ENCODE measurements at places on chromosomes 7 and 10. TPM values are rescaled to one million over a fixed set of nuclear protein-coding genes. Genes with fewer than 3 reads are reported as not detected.
A peak's percentile ranks its signal among the peaks of the same experiment; 100 is the strongest.

DNA sequence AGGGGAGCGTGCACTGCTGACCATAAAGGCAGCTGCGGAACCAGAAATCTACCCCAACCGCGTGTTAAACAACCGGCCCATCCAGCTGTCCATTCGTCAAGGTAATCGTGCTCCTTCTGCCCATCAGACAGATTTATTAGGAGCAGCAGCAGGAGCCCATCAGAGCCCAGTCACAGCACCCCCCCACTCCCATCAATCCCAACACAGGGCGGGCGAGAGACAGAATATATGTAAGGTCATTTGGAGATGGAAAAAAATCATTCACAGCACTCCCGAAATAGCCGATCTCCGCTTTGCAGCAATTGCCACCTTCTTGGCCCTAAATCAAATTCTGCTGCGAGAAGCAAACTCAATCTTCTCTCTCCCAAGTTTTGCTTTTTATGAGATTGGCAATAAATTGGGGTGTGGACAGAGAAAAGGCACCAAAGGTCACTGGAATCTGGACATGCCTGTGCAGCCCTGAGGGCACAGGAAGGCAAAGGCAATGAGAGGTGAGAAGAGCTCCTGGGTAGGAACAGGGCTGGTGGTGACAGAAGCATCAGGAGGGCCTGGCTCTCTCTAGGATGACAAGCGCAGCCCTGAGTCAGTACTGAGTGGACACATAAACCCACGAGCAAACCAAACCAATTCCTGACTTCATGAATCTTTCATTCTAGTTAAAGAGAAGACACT is 145.0 kb upstream of the ZMIZ1 start:
- no peaks in the 10 kb centered on the region for H3K36me3 ChIP-seq
- no peak overlapping the region for H3K27ac ChIP-seq
- H3K27me3 ChIP-seq, result no peaks in the 10 kb centered on the region
- no peak overlapping the region for H3K4me3 ChIP-seq
- DNase-seq, result no peak

GRCh38 chr10:26457088-26457487 is 18.9 kb downstream of the APBB1IP start:
- H3K4me3 ChIP-seq, result no peak overlapping the region
- no peaks in the 10 kb centered on the region for H3K27me3 ChIP-seq
- no peak for DNase-seq
- no peaks in the 10 kb centered on the region for H3K36me3 ChIP-seq
- H3K4me1 ChIP-seq, result no peaks in the 10 kb centered on the region

DNA sequence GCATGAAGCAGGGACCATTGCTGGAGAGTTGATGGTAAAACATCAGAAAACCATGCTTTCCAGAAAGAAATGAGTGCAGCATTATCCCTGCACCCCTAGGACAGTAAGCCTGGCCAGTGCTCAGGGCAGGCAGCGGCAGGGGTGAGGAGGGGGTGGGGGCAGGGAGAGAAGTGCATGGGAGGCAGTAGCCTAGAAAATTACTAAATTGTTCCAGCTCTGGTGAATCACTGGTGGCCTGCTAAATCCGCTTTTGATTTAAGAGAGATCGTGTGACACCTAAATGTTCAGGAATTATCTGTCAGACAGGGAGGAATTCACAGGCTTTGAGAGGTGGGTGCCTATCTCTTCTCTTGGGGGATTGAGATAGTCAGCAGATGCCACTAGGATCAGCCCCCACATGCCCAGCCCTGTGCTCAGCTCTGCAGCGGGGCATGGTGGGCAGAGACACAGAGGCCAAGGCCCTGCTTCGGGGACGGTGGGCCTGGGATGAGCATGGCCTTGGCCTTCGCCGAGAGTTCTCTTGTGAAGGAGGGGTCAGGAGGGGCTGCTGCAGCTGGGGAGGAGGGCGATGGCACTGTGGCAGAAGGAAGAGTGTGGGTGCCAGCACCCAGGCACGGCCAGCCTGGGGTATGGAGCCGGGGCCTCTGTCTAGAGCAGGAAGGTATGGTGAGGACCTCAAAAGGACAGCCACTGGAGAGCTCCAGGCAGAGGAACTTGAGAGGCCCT is 5.0 kb upstream of the AQP1 start:
- peaks cover 63% of the 10 kb centered on the region for H3K4me1 ChIP-seq
- no peak overlapping the region for H3K4me3 ChIP-seq
- DNase-seq, result no peak
- H3K36me3 ChIP-seq, result no peaks in the 10 kb centered on the region
- H3K27ac ChIP-seq, result peak overlapping the region; percentile 98

DNA sequence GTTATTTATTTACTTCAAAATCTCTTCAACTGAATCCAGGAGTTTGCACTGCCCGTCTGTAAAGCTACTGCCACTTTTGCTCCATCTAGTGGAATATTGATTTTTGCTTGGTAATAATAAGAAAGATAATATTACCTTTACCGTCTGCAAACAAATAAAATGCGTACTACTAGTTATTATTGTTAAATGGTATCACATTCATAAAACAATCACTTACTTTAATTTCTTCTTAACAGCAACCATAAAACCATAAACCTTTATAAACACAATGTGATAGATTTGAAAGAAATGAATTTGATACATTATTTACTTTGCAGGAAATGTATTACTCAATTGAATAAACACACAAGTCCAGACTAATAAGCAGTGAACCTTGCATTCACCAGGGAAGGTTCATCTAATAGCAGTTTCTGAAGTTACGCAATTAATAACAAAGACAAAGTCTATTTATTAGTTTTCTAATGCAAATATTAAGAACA is 6.4 kb downstream of the AGMO start:
- no peak for DNase-seq
- H3K4me3 ChIP-seq, result no peak overlapping the region
- H3K27me3 ChIP-seq, result no peaks in the 10 kb centered on the region
- no peak overlapping the region for H3K27ac ChIP-seq
- H3K4me1 ChIP-seq, result no peaks in the 10 kb centered on the region

- peaks cover 11% of the 10 kb centered on the region for H3K36me3 ChIP-seq
- DNase-seq, result peak; percentile 73
- peaks cover 55% of the 10 kb centered on the region for H3K4me1 ChIP-seq
- H3K27me3 ChIP-seq, result no peaks in the 10 kb centered on the region
- H3K4me3 ChIP-seq, result no peak overlapping the region
- H3K27ac ChIP-seq, result peak overlapping the region; percentile 97
Observed at GRCh38 chr10:69360485-69361302, 56.0 kb downstream of the TACR2 start.

DNA sequence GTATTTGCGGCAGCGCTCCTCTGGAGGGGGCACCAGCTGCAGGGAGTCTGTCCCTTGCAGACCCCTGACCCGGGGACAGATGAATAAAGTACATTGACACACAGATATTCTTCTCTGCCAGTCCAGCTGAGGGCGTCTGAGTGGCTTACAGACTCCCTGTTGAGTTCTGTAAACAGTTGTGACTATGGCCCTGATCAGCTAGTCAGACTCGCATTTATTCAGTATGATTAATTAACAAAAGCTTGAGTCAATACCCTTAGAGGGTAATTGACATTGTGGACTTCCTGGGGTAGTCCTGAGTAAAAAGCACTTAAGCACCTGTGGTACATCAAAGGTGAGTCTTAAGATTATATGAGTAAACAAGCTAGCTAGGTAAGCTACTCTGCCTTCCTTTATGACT is 21.0 kb downstream of the ANKRD30A start:
- no peaks in the 10 kb centered on the region for H3K27me3 ChIP-seq
- no peaks in the 10 kb centered on the region for H3K36me3 ChIP-seq
- no peak overlapping the region for H3K4me3 ChIP-seq
- no peak for DNase-seq

DNA sequence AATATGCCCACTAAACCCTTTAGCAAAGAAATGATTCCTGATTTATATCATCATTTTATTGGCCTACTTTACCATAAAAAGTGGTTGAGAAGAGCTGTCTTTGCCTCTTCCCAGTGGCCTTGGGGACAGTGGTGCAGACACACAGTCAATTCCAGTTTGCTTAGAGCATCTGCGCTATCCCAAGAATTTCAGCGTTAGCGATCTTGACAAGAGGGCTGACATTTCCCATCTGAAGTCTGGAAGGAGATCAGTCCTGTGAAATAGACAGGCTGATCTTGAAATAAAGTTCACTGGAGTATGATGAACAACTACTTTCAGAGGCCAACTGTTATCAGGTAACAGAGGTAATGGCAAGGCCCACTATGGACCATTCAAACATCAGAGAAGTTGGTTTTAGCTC is 475.3 kb upstream of the NRP1 start:
- H3K36me3 ChIP-seq, result no peaks in the 10 kb centered on the region
- no peaks in the 10 kb centered on the region for H3K4me1 ChIP-seq
- no peak overlapping the region for H3K4me3 ChIP-seq
- no peaks in the 10 kb centered on the region for H3K27me3 ChIP-seq
- H3K27ac ChIP-seq, result no peak overlapping the region

DNA sequence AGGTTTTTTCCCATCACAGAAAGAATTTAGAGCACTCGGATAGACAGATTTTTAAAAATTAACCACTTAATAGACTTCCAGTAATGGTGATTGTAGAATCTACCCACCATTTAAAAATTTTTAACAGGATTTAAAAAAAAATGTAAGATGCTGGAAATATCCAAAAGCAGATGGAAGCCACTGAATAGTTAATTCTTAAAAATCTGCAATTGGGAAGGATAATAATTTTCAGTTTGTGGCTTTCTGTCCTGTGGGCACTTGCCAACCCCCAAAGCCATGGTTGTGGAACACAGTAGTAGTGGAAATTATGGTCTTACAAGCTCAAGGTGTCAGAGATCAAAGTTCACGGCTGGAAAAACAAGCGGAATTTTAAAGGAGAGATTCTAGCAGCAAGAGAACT is 101.0 kb upstream of the SP4 start:
- H3K36me3 ChIP-seq, result no peaks in the 10 kb centered on the region
- no peak overlapping the region for H3K27ac ChIP-seq
- H3K27me3 ChIP-seq, result no peaks in the 10 kb centered on the region
- DNase-seq, result no peak
- no peaks in the 10 kb centered on the region for H3K4me1 ChIP-seq
- no peak overlapping the region for H3K4me3 ChIP-seq

- no peaks in the 10 kb centered on the region for H3K27me3 ChIP-seq
- no peak overlapping the region for H3K27ac ChIP-seq
- no peaks in the 10 kb centered on the region for H3K36me3 ChIP-seq
- H3K4me1 ChIP-seq, result peaks cover 8% of the 10 kb centered on the region
- no peak overlapping the region for H3K4me3 ChIP-seq
- no peak for DNase-seq
Observed at GRCh38 chr10:45596526-45596925, 76.0 kb downstream of the ZFAND4 start.

DNA sequence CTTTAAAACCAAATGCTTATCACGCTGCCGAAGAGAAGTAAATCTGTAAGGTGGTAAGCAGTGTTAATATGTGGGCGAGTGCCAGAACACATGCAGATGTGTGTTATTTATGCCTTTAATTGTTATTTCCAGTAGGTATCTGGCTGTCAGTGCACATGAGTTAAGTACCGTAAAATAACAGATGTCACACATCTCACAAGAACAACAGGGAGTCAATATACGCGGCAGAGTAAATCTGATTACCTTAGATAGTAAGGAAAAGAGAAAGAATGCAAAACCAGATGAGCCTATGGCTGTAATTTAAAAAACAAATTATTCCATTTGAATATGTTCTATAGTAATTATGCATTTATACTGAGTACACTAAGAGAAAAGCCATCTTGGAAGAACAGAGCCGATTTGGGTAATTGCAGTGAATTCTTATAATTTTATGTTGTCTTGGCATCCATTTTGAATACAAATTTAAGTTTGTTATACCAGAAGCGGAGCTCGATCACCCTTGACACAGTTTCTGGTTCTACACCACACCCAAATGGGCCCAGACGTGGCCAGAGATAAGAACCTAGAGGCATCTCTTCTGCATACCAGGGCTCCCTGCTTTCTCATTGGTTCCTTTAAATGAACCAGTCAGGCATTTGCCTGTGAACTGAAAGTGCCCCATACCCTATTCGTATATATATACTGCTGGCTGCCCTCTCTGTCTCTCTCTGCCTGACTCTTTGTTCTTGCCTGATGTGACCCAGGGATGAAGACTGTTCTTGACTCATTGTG is 34.8 kb downstream of the DNAJB9 start:
- no peak for DNase-seq
- no peak overlapping the region for H3K27ac ChIP-seq
- H3K27me3 ChIP-seq, result no peaks in the 10 kb centered on the region
- H3K4me1 ChIP-seq, result no peaks in the 10 kb centered on the region
- no peaks in the 10 kb centered on the region for H3K36me3 ChIP-seq

- H3K27me3 ChIP-seq, result no peaks in the 10 kb centered on the region
- no peak overlapping the region for H3K27ac ChIP-seq
- H3K4me1 ChIP-seq, result peaks cover 4% of the 10 kb centered on the region
- no peak for DNase-seq
- no peaks in the 10 kb centered on the region for H3K36me3 ChIP-seq
Observed at GRCh38 chr7:80921130-80921529, 2.3 kb upstream of the SEMA3C start.

- no peak overlapping the region for H3K27ac ChIP-seq
- DNase-seq, result no peak
- H3K27me3 ChIP-seq, result no peaks in the 10 kb centered on the region
- no peak overlapping the region for H3K4me3 ChIP-seq
Observed at GRCh38 chr7:112869111-112869774, 79.0 kb upstream of the TMEM168 start.

- H3K4me3 ChIP-seq, result no peak overlapping the region
- no peaks in the 10 kb centered on the region for H3K4me1 ChIP-seq
- no peaks in the 10 kb centered on the region for H3K36me3 ChIP-seq
- no peak for DNase-seq
Observed at GRCh38 chr7:133735222-133735621, 391.9 kb upstream of the LRGUK start.

- H3K27ac ChIP-seq, result no peak overlapping the region
- H3K4me3 ChIP-seq, result no peak overlapping the region
- DNase-seq, result no peak
- no peaks in the 10 kb centered on the region for H3K27me3 ChIP-seq
Observed at GRCh38 chr7:142153400-142153799, 41.9 kb downstream of the MGAM2 start.

DNA sequence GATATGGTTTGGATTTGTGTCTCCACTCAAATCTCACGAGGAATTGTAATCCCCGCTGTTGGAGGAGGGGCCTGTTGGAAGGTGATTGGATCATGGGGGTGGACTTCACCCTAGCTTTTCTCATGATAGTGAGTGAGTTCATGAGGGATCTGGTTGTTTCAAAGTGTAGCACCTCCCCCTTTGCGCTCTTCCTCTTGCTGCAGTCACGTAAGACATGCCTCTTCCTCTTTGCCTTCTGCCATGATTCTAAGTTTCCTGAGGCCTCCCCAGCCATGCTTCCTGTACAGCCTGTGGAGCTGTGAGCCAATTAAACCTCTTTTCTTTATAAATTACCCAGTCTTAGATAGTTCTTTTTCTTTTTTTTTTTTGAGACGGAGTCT is 17.1 kb downstream of the CDNF start:
- H3K36me3 ChIP-seq, result no peaks in the 10 kb centered on the region
- H3K4me1 ChIP-seq, result no peaks in the 10 kb centered on the region
- no peak for DNase-seq
- H3K27me3 ChIP-seq, result no peaks in the 10 kb centered on the region
- no peak overlapping the region for H3K27ac ChIP-seq

CYP26C1 gene
- 0.35 TPM for total RNA-seq

COL28A1 gene
- 3.0 TPM for total RNA-seq

PRLHR gene
- not detected for total RNA-seq

PTTG1IP2 gene
- total RNA-seq, result not detected

SPDYE5 gene
- total RNA-seq, result not detected

UPK3B gene
- total RNA-seq, result 3.9 TPM

CLRN3 gene
- not detected for total RNA-seq
